ENCODE measurements at places on chromosomes 4 and X.

- no peak for DNase-seq
These were observed 216.6 kb downstream of the PDGFC start for GRCh38 chr4:156754832-156755570.

GRCh38 chrX:119687661-119688413 is 5.1 kb downstream of the SEPTIN6 start:
- no peak for DNase-seq

DNA sequence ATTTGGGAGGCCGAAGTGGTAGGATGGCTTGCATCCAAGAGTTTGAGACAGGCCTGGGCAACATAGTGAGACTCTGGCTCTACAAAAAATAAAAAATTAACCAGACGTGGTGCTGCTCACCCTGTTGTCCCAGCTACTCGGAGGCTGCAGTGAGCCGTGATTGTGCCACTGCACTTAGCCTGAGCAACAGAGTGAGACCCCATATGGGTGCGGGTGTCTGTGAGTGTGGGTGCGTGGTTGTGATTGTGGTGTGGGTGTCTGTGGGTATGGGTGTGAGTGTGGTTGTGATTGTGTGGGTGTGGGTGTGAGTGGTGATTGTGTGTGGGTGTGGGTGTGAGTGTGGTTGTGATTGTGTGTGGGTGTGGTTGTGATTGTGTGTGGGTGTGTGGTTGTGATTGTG is 114.6 kb downstream of the UBE2K start:
- DNase-seq: no peak

DNA sequence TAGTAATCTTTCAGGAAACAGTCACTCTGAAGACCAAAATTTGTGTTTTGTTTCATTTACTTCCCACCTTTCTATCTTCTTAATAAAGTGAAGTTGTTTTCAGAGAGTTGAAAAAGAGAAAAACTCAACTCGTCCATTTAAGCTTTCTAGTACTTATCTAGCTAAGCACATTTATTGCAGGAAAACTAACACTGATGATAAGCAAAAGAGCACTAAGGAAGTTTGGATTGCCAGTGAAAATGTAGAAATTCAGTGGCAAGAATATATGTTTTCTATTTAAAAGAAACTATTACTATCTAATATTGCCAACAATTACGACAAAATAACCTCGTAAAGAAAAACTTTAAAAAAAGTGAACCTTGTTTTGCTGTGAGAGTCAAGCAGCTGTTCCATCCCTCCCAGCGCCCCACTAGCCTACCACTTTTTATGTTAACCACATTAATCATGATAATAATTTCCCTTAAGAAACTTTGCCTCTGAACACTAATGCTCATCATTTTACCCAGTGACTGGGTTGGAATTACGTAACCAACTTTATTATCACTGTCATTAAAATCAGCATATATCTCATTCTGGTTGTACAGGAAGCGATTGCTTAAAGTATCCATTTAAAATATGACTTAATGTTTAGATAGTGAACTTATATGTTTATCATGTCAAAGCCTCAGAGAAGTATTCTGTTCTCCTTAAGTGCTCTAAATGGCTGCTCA is 24.8 kb downstream of the SPRY1 start:
- DNase-seq: no peak

- no peak for DNase-seq
These were observed 21.3 kb downstream of the IQCM start for GRCh38 chr4:149794352-149794751.

GRCh38 chr4:102687982-102688433 is 72.8 kb downstream of the MANBA start:
- DNase-seq: no peak
